GM12891 (cell line): ENCODE measurements at places on chromosomes 6 and 20.

DNA sequence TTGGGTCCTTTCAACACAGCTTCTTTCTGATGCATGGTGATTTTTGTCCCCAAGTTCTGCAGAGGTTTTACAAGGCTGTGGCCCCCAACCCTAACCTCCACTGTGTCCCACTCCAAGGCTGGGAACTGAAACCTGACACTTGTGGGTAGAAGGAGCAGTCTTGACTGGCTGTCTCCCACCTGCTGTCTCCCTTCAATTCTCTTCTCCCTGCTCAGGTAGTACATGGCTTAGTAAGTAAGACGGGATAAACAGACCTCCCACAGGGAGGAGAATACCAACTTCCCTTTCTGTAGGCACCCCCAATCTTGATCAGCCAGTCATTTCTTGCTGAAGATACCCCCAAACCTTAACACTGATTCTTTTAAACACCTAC lies 25.0 kb downstream of the TGM6 start:
- no peak for DNase-seq

DNA sequence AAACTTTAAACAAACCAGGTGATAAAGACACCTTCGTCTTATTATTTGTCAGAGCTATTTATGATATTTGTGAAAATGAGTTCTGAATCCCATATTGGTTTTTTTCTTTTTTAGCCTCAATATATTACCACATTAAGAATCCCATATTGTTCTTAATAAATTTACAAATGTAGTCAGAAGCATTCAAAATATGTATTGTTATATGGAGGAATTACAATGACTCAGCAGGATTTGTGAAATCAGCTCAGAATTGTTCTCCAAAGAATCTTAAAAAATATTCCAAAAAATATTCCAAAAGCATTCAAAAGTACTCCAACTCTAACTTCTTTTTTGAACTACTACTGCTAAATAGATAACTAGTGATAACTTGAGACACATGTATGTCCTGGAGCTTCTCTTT lies 6.5 kb upstream of the ZNF343 start:
- no peak for DNase-seq

- DNase-seq, result no peak
Observed at GRCh38 chr6:158020811-158021210, 39.1 kb downstream of the SYNJ2 start.

GRCh38 chr6:16470502-16471221 lies 232.3 kb downstream of the GMPR start:
- DNase-seq, result no peak

GRCh38 chr6:128487055-128487454 lies 33.3 kb downstream of the PTPRK start:
- no peak for DNase-seq
